ENCODE measurements at places on chromosomes 4 and X.

- no peak for DNase-seq
Observed at GRCh38 chrX:29652484-29652883, 562.9 kb upstream of the MAGEB2 start.

- no peak for DNase-seq
Observed at GRCh38 chrX:139751053-139751452, 43.1 kb upstream of the MCF2 start.

DNA sequence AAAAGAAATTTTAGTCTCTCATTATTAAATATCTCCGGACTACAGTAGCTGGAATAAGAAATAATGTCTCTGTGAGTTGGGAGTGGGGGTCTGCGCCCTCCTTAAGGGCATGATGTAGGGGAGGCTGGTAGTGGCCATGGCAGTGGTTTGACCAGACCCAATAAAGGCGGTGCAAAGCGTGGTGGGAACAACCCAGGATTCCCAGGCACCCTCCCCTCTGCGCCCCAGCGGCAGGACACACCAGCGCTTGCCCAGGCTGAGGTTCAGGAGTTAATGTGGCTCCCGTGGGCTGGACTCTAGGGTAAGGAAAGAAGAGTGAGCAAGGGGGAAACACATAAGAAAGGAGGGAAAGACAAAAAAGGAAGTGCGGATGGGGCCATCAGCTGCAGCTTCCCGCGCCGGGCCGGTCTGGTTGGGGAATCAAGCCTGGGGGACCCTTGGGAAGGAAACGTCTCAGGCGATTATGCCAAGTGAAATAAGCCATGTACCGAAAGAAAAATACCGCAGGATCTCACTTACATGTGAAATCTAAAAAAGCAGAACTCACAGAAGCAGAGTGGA is 157.5 kb upstream of the SMIM31 start:
- DNase-seq: no peak

DNA sequence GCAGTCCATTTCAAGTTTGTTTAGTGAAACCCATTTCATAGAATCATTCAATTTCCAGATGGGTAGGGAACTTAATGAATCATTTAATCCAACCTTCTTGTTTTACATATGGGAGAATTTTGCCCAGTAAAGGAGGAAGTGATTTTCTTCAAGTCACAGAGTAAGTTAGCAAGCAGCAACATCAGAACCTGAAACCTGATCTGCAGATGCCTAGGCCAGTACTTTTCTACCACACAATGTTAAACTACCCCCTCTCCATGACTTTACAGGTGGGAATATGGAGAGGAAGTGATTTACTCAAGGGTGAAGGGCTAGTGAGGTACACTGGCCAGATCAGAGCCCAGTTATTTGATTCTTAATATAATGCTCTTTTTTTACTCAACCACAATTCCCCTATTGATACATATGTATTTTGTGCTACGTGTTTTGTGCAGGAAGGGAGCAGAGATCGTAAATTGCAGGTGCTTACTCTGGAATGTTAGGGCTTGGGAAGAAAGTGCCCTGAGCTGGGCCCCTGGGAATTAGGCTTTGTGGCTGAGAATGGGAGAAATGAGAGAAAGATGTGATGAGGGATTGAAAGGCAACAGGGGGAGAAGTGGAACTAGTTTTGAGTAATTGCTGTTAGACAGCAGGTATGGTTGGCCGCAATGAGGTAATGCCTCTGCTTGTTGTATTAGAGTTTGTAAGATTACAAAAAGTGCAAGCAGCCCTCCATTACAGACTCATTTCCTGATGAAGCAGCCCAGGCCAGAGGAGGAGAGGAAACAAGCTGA is 6.8 kb downstream of the LHFPL1 start:
- DNase-seq: no peak

DNA sequence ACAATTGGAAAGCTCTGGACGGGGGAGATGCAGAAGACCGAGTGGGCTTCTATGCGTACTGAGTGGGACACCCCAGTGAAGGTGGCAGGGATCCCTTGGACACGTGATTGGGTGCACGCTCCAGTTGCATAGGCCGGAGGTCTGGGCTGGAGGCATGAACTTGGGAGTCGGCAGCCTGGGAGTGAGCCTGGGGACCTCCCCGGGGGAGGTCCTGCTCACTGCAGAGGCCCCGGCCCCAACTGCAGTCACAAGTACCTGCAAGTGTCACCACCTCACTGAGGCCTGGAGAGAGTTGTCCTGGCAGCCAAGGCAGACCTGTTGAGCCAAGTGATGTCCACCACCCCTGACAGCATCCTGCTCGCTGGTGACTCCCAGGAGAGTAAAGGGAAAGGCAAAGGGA is 49.3 kb upstream of the HMX1 start:
- no peak for DNase-seq

GRCh38 chr4:127203562-127204200 is 429.1 kb upstream of the INTU start:
- no peak for DNase-seq

- no peak for DNase-seq
Observed at GRCh38 chr4:107125496-107125895, 89.4 kb upstream of the DKK2 start.

DNA sequence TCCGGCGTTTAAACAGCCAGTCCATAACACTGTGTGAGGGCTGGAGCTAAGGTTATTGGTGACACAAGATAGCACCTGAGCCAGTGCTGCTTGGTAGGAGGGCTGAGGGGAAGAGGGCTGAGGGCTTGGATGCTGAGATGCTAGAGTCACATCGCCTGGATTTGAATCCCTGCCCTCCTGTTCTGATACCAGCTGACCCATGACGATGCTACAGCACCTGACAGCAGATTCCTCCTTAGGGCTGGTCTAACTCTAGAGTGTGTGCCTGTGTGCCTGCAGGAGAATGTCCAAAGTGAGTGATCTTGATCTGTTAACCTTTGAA is 102.5 kb downstream of the PTTG2 start:
- DNase-seq: no peak
